ENCODE measurements at places on chromosomes 1 and 21.

DNA sequence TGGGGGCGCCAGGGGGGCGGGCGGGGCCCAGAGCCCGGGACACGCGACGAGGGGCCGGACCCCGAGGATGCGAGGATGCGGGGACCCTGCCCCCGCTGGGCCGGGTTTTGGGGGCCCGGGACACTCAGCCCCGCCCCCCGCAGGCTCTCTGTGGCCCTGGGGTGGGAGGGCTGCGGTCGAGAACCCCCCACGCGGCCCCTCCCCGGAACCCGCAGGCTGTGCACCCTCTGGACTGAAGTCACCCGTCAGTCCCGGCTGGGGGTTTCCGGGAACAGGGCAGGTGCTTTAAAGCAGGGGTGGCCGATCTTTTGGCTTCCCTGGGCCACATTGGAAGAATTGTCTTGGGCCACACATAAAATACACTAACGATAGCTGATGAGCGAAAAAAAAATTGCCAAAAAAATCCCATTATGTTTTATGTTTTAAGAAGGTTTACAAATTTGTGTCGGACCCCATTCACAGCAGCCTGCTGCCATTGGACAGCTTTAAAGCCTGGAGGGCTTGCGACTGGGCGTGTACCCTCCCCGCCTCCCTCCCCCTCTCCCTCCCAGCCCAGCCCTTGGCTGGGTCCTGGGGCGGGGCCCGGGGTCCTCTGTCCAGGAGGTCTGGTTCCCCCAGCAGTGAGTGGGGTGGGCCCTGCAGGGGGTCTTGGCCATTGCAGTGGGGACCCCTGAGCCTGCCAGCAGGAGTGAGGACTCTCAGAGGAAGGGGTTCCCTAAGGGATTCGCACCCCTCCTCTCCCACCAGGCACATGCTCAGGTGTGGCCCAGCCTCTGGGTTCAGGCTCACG is 21.6 kb upstream of the C1orf159 start:
- no peak for DNase-seq

DNA sequence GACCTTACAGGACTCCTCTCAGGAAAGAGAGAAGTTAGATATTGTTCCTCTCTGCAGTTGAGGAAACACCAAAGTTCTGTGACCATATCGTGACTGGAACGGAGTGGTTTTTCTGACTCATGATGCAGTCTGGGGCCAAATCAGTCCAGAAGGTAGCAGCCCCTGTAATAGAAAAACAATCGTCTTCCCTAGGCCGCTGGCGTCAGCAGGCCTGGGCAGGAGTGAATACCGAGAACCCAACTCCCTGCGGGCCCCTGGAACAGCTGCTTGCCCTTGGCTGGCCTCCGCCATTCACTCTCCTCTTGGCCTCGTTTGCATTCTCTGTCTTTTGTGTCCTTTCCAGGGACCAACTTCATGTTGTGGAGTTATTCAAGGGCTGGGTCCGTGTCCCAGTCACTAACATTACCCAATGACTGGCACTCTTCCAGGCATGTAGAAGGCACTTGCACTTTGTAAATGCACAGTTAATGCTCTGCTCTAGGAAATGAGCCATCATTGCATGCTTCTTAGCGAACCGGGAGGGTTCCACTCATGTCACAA is 10.9 kb upstream of the CD101 start:
- no peak for DNase-seq

- DNase-seq, result no peak
Measured at GRCh38 chr1:245683676-245684075, 528.9 kb downstream of the KIF26B start.

GRCh38 chr1:174040387-174040786 is 18.2 kb upstream of the RC3H1 start:
- DNase-seq, result no peak

DNA sequence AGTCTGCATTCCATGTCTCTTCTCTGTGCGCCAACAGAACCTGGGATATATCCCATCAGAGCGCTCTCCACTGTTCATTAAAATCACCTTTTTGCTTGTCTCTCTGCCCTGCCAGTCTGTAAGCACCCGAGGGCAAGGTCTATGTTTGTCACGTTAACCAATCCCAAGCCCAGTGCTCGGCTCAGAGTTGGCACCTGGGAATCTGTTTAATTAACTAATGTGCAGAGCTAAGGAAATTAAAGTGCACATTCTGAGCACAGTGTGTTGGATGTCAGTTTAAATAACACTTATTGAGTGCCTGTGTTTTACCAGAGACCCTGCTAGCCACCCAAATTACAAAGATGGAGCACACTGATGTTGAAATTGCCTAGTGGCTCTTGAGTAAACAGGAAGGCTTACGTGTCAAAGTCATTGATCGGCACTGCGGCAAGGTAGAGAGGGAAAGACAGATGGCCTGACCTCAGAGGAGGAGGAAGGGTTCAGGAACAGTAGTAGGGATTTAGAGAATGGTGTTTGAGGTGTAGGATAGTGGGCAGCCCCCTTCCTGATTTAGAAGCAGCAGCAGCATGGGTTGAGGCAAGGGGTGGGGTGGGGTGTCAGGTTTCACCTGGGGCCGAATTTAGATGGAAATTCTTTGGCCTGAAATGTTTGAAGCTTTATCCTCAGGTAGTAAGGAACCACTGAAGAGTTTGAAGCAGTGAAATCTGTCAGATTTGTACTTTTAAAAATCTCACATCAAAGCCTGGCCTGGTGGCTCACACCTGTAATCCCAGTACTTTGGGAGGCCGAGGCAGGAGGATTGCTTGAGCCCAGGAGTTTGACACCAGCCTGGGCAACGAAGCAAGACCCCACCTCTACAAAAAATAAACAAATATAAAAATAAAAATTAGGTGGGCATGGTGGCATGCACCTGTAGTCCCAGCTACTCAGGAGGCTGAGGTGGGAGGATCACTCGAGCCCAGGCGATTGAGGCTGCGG is 7.7 kb downstream of the ARMH1 start:
- DNase-seq, result no peak

DNA sequence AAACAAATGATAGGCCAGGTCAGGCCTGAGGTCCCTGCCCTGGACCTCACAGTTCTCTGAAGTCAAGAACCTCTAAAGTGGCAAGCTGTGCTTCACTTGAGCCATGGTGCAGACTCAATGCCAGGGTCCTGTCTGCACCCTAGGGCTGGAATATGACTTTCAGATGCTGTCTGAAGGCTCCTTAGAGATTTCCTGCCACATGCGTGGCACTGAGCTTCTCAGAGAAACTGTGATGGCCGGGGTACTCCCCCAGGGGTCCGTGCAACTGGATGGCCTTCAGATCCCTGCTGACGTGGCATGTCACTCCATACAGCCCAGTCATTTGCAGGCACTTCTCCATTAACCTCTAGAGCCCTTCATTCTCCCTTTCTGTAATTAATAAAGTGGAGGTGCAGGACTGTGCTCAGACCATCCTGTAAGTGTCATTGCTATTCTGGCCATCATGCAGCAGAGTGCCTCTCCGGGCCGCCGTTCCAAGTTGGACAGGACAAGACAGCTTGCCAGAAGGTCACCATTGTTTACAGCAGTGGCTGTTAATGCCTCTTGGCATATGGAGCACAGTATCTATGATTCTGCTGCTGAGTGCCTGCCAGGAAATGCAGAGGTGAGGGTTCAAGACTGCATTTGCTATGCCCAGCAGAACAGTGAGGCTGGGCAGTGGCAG is 205.1 kb upstream of the COA6 start:
- DNase-seq, result no peak

GRCh38 chr1:47385020-47385419 is 31.1 kb upstream of the FOXE3 start:
- no peak for DNase-seq

GRCh38 chr21:38628349-38628748 is 130.1 kb upstream of the ERG start:
- no peak for DNase-seq

DNA sequence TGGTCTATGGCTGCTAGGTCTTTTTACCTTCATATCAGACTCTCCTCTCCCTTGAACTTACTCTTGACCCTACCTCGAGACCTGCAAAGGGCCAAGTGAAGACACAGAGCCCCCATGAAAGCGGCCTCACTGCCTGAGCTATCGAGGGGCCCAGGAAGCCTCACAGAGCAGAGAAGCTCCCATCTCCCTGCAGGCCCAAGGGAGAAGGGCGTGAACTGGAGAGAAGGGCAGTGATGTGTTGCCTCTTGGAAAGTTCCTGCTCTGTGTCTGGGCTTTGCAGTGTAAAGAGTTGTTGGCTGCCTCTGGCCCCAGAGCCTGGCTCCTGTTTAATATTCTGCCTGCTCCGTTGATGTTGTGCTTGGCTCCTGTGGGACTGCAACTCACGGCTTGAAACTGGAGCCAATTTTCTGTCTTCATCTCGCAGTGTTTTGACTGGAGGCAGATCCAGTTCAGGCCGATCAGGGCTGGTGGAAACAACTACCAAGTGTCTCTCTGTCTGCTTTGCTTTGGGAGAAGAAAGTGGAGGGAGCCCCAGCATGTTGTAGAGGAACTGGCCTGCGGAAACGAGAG is 4.3 kb downstream of the SERTAD4 start:
- DNase-seq, result no peak

DNA sequence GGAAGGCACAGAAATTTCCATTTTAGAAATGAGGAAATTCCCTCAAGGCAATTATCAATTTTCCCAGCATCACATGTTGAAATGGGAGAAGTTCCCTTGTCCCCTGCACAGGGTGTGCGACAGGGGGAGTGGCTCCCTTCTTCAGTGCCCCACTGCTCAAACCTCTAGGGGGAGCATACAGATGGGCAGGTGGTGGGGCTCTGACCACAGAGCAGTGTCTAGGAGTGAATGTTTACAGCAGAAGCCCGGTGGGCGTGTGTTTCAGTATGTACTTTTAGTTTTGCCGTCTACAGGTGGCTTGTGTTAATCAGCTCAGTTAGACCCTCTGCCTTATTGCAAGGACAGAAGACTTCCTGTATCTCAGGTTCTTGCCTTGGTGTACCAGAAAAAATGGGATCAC is 493.7 kb upstream of the PLXNA2 start:
- DNase-seq, result no peak

GRCh38 chr1:171138980-171139379 is 46.1 kb upstream of the FMO2 start:
- no peak for DNase-seq

DNA sequence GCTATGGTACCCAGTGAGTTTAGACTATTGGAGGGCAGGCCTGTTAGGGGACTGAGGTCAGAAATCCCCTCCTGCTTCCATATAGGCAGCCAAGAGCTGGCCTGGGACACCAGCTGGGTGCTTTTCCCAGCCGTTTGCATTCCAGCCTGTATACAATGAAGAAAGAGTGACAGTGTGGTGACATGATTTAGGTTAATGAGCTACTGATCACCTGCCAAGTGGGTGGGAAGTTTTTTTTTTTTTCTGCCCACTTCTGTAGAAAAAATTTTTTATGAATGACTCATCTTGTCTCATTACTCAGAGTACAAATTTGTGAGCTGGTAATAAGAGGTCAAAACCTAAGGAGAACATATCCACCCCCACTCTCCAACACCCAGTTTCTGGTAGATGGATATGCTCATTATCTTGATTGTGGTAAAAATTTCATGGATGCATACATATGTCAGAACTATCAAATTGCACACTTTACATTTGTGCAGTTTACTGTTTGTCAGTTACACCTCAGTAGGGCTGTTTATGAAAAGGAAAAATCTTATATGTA is 16.4 kb upstream of the CGN start:
- no peak for DNase-seq

- no peak for DNase-seq
Measured at GRCh38 chr1:201375169-201375568, 2.3 kb downstream of the TNNT2 start.

- no peak for DNase-seq
Measured at GRCh38 chr1:46148318-46148717, 15.9 kb upstream of the PIK3R3 start.

DNA sequence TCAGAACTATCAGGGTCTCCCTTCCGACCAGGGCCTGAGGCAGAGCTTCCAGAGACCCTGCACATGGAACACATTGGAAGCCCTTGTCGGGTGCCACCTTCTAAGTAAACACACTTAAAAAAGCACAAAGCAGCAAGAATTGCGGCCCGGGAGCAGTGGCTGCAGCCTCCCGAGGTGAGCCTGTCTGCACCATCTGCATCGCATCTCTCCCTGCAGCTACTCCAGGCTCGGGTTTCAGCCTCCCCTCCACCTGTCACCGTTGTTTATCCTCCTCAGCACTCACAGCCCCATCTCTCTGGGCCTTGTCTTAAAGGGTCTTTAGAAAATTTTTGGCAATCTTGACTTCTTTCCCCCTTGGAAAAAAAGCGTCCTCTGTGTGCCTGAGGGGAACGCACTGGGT is 95.1 kb upstream of the ARHGEF16 start:
- DNase-seq, result no peak

DNA sequence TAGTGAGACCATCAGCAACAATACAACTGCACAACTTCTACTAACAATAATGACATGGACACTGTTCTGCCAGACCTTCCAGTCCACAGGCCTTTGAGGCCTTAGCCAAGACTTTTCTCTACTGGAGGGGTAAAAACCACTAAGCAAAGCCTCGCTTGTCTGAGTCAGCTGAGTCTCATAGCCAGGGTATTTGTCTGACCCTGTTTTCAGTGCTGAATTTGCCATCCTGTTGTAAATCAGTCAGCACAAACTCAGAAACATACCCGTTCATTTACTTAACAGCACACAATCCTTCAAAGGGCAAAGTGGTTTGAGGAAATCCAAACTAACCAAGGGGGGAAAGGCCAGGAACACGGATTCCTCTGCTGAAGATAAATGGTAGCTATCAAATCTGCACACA is 537.8 kb downstream of the SMYD3 start:
- DNase-seq, result no peak

DNA sequence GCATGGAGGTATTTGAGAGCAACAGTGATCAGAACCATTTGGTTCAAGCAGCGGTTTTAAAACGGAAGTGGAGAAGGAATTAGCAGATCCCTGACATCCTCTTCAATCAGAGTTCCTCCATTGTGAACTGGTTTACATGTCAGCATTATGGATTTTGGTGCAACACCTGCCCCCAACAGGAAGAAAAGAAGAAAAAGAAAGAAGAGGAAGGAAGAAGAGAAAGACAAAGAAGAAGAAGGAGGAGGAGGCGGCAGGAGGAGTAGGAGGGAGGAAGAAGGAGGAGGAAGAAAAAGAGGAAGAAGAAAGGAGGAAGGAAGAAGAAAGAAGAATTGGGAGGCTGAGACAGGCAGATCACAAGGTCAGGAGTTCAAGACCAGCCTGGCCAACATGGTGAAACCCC is 17.4 kb downstream of the NDUFS5 start:
- DNase-seq, result no peak

- DNase-seq, result no peak
Measured at GRCh38 chr1:4213366-4213973, 313.4 kb upstream of the C1orf174 start.

GRCh38 chr1:19483261-19483660 is 2.1 kb downstream of the CAPZB start:
- DNase-seq, result no peak

GRCh38 chr1:185112356-185112755 is 44.4 kb downstream of the TRMT1L start:
- no peak for DNase-seq

- DNase-seq, result no peak
Measured at GRCh38 chr1:205680073-205680851, at the start of gene SLC45A3. SLC45A3 (minus strand) TSS chr1:205680509; CDS start chr1:205664656, 15,853 bp downstream.

All from activated T-helper 1 cell treated with anti-CD3 and anti-CD28 coated beads, Interleukin-2, amount 50 U/mL, for 16 hours (primary cell).